ENCODE measurements at places on chromosomes 11 and 22.
A peak's percentile ranks its signal among the peaks of the same experiment; 100 is the strongest.

DNA sequence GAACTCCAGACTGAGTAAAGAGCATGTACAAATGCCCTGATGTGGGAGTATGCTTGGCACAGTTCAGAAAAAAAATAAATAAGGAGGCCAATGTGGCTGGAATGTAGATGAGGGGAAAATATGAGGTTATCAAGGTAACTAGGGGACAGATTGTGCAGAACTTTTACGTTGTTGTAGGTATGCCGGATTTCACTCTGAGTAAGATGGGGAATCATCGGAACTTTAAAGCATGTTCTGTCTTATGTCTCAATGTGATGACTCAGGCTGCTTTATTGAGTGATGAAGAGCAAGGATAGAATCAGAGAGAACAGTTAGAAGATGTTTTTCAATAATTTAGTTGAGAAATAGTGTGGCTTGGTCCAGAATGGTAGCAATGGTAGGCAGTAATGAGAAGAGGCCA lies 130.4 kb downstream of the C11orf87 start:
- DNase-seq, result no peak

DNA sequence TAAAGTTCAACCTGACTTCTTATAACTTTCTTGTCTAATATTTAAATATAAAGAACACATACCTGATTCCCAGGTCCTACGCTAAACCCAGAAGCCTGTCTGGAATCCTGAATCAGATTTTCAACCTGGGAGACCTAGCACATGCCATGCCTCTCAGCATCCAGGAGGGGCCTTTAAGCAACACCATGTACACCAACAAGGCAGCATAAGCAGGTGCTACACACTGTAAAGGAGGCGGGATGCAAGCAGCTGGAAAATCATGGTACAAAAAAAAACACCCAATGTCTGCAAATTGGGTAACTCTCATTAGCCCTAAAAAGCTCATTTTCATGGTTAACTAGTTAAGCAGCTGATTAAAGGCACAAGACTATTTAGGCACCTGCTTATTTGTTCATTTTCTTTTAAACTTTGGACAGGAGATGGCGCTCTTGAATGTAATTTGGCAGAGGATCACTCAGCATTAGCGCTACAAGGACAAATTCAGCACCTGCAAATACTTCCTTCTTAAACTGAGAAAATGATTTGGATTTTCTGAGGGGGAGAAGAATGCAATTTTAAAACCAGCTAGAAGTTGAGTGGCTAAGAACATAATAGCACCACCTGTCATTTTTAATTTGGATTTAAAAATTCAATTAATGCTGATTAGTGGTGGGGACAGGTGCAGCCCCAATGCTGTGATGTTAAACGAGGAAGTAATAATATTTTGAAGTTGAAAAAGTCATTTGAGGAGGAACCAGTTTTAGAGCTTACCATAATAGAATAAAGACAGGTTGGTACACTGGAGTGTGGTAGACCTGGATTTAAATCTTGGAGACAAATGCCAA lies 104.0 kb downstream of the FAR1 start:
- no peak for DNase-seq

DNA sequence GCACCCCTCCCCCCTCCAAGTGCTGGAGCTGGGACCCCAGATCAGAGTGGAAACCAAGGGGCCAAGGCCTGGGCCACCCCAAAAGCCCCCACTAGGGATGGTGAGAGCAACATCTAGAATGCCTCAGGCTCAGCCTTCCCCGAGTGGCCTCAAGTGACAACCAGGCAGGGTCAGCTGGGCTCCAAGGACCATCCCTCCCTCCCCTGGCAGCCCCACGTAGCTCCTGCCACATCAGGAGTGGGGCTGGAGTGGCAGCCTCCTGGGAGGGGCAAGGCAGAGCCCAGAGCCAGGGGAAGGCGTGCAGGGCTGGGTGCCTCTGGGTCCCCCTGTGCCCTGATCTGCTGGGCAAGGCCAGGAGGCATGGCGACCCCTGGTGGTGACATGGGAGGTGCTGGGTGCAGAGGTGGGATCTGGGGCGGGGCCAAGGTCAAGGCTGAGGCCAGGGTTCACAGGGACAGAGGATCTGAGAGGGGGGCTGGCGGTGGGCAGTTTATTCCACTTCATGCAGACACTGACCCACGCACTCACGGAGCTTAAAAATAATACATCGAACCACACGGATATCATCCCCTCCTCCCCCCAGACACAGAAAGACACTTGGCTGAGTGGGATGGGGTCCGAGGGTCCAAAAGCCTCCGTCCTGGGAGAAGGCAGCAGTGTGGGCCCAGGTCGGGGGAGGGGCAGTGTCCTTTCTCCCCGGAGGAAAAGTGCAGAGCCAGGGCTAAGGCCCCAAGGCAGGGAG lies 15.8 kb upstream of the EHD1 start:
- peak; percentile 92 for DNase-seq

GRCh38 chr22:46195487-46196165 lies 45.3 kb downstream of the PPARA start:
- DNase-seq, result no peak

GRCh38 chr11:18063862-18064434 lies 17.9 kb upstream of the TPH1 start:
- DNase-seq, result no peak

- no peak for DNase-seq
Observed at GRCh38 chr11:129155745-129156144, 36.4 kb downstream of the ARHGAP32 start.

- no peak for DNase-seq
Observed at GRCh38 chr22:29172216-29172615, 33.5 kb upstream of the EMID1 start.
